ENCODE measurements at places on chromosomes 1 and 21. TPM values are rescaled to one million over a fixed set of nuclear protein-coding genes. Genes with fewer than 3 reads are reported as not detected.

The TLR5 gene
- 0.17 TPM for total RNA-seq

The TMPRSS15 gene
- not detected for total RNA-seq

The PRELP gene
- 0.26 TPM for total RNA-seq

The MMEL1 gene
- not detected for total RNA-seq

The ASTN1 gene
- total RNA-seq = 0.12 TPM

The HFM1 gene
- 0.17 TPM for total RNA-seq

The SH2D1B gene
- total RNA-seq = not detected

The FMO4 gene
- 7.4 TPM for total RNA-seq

The S100A3 gene
- 2.5 TPM for total RNA-seq

The MXRA8 gene
- total RNA-seq = 672 TPM

The PRPF38B gene
- 8.3 TPM for total RNA-seq

The TSPEAR gene
- total RNA-seq = not detected

The FAF1 gene
- 22.6 TPM for total RNA-seq

The TARS2 gene
- total RNA-seq = 9.2 TPM

The EIF2D gene
- 64.7 TPM for total RNA-seq

The KRTAP19-1 gene
- not detected for total RNA-seq

The ARHGAP29 gene
- total RNA-seq = 54.5 TPM

The TCHHL1 gene
- not detected for total RNA-seq

The LCE3D gene
- not detected for total RNA-seq

The TDRD5 gene
- total RNA-seq = not detected

The CNKSR1 gene
- 1.8 TPM for total RNA-seq

The ST6GALNAC5 gene
- 3.8 TPM for total RNA-seq

The PADI3 gene
- total RNA-seq = not detected

The TRIM58 gene
- total RNA-seq = 0.58 TPM

The ZNHIT6 gene
- total RNA-seq = 10.7 TPM

The RHD gene
- not detected for total RNA-seq

The SLC9C2 gene
- not detected for total RNA-seq

The CFHR2 gene
- total RNA-seq = not detected

The SLC16A4 gene
- total RNA-seq = 11.6 TPM

The GRIK1 gene
- total RNA-seq = not detected

The PTAFR gene
- total RNA-seq = 0.23 TPM

The MAP1LC3C gene
- 1.9 TPM for total RNA-seq

The ESPN gene
- total RNA-seq = under 0.01 TPM

The MRPL9 gene
- 51.9 TPM for total RNA-seq

The EFNA1 gene
- 10.2 TPM for total RNA-seq

The AGT gene
- 0.23 TPM for total RNA-seq

The FAM72D gene
- not detected for total RNA-seq

The LAD1 gene
- total RNA-seq = 8.6 TPM

The GJA5 gene
- total RNA-seq = not detected

The IQGAP3 gene
- total RNA-seq = 0.58 TPM

The CYP4X1 gene
- 2.9 TPM for total RNA-seq

The CYP4A11 gene
- total RNA-seq = not detected

The LCE1C gene
- total RNA-seq = not detected

The LCE2C gene
- not detected for total RNA-seq

The LRRC38 gene
- not detected for total RNA-seq

The ENAH gene
- 25.1 TPM for total RNA-seq

The HHIPL2 gene
- total RNA-seq = under 0.01 TPM

The CCDC17 gene
- 1.2 TPM for total RNA-seq

The CD247 gene
- total RNA-seq = not detected

The FPGT gene
- 12.2 TPM for total RNA-seq

The SYT11 gene
- 6.5 TPM for total RNA-seq

Measured in pericardium fibroblast (primary cell).